RWPE1 (cell line): ENCODE measurements at places on chromosomes 4 and X.

- DNase-seq, result no peak
These were observed 59.2 kb upstream of the TMEM164 start for GRCh38 chrX:109943740-109944092.

- DNase-seq, result peak; percentile 62
These were observed 12.2 kb upstream of the TMEM128 start for GRCh38 chr4:4260185-4260751.

DNA sequence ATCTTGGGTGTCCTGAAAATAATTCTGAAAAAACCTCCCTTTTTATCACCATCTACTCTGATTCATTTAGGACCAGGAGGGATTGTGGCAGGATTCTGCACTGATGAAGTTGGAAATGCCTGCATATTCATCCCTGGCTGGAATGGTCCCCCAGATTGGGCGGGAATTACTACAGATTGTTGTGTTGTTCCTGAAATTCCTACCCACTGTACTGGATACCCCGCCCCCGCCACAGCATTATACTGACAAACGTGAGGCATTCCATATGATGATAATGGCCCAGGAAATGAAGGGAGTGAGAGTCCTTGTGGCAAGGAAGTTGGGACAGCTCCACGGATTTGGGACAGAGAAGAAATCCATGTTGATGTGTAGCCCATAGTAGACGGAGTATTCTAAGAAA lies 15.2 kb upstream of the FAM120C start:
- DNase-seq, result no peak

DNA sequence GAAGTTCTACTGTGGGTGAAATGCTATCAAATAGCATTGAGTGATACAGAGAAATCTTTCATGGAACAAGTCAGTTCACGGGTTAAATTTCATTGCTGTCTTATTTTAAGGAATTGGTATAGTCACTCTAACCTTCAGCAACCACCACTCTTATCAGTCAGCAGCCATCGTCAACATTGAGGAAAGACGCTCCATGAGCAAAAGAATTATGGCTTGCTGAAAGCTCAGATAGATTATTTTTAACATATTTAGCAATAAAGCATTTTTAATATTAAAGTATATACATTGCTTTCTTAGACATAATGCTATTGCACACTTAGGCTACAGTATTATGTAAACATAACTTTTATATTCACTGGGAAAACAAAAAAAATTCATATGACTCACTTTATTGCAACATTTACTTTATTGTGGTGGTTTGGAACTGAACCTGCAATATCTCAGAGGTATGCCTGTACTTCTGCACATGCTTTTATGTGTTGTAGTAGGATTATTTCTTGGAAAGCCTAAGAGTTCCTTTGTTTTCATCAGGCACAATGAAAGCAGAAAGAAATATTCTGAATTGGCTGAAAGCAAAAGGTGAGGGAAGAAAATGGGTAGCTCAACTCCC lies 586.7 kb downstream of the GBA3 start:
- no peak for DNase-seq

DNA sequence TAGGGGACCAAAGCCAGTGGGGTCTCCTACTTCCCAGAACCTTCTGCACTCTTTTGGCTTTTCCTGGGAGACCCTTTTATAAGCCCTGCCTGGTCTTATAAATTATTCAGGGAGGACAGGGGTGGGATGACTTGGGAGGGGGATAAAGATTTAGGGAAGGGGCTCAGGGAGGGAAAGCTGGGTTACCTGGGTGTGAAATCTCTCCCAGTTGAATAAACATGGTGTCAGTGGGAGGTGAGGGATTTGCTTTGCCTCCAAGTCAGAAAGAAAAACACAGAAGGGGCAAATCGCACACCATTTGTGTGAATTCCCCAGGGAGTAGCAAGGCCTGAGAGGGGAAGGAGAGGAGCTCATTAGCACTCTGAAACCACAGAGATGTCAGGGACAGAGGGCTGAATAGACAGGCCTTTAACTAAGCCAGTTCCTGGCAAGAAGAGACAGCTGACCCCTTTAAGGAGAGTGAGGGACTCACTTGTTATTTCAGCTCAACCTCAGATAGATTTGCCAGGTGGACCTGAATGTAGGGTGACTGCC lies at the start of gene RIPPLY1:
Gene RIPPLY1, minus strand, starts transcription at position 51 of the 534 bp plus-strand sequence. CDS start 54 bp downstream, outside the sequence.
- DNase-seq, result no peak

GRCh38 chrX:96889726-96890125 lies 6.0 kb downstream of the RPA4 start:
- no peak for DNase-seq

DNA sequence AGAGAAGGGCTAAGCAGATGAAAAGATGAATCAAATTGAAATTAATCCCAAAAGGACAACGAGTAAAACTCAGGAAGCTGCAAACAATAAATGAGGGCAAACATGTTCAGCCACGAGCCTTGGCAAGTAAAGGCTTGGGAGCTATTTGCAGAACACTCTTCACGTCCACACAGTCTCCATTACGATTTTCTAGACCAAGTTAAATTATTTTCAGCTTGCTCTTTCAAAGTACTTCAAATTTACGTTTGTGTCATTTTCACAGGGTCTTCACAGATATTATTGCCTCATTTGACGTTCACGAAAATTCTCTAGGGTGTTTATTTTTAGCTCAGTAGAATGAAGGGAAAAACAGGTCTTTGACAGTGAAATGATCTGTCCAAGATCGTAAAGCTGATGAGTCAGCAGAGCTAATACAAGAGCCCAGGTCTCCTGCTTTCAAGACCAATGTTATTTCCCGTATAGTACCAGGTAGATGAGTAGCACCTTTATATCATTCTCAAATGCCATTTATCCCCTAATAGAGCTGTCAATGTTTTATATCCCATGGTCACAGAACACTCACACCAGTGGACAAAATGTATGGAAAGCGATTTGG lies 20.9 kb downstream of the KLB start:
- DNase-seq, result peak; percentile 45

GRCh38 chrX:132426695-132427281 lies 62.0 kb downstream of the MBNL3 start:
- no peak for DNase-seq

GRCh38 chr4:174119051-174119450 lies 164.4 kb downstream of the FBXO8 start:
- peak; percentile 4 for DNase-seq

- no peak for DNase-seq
These were observed 5.0 kb downstream of the ARFIP1 start for GRCh38 chr4:152784490-152785350.

GRCh38 chr4:14807856-14808255 lies 194.4 kb upstream of the CPEB2 start:
- DNase-seq, result no peak

- DNase-seq, result no peak
These were observed 497 bp downstream of the HPGD start for GRCh38 chr4:174521800-174522182.

GRCh38 chrX:71640002-71640401 lies 21.7 kb upstream of the CXCR3 start:
- no peak for DNase-seq

DNA sequence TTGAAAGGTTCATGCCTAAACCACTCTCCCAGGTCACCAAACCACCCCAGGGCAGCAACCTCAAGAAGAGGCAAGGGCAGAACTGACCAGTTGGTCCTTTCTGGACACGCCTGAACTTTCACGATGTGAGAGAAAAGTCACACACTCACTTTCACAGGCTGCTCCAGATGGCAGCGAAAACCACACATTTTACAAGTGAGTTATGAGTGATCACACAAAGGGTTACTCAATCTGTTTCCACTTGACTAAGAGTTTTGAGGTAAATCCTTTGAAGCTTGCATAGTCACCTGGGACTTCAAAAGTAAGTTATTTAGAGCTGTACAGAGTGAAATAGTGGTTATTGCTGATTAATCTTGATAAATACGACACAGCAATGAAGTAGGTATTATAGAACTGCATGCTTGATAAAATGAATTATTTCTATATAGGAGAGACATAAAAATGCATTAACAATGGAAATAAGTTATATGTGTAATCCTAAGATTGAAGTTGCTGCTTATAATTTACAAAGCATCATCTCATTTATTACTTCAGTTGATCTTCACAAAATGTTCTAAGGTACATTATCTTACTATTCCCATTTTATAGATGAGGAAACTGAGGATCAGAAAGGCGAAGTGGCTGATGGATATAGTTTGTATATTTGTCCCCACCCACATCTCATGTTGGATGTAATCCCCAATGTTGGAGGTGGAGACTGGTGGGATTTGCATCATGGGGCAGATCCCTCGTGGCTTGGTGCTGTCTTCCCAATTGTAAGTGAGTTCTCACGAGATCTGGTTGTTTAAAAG lies 103.0 kb upstream of the KLF3 start:
- no peak for DNase-seq

GRCh38 chr4:127209580-127210095 lies 423.1 kb upstream of the INTU start:
- no peak for DNase-seq

GRCh38 chr4:15106399-15106798 lies 104.1 kb downstream of the CPEB2 start:
- DNase-seq, result no peak

- no peak for DNase-seq
These were observed 34.5 kb upstream of the SCRG1 start for GRCh38 chr4:173433447-173433846.

DNA sequence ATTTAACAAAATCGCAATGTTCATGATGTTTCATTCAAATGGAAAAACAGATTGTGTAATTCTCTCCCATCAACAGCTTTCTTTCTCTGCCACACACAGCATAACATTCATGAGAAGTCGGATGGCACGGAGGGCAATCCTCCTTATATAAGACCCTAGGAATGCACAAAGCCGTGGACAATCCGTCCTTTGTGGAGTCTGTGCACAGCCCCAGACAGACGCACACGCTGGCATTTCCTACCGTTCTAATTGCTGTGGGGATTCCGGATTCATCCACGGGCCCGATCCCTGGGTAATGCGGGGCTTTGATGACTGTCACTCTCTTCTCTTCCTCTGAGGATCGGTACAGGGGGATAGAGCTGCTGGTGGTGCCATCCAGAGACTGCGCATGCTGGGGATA lies 121.9 kb upstream of the PDLIM3 start:
- DNase-seq, result no peak

- no peak for DNase-seq
These were observed 61.5 kb downstream of the CASP3 start for GRCh38 chr4:184587701-184588100.

DNA sequence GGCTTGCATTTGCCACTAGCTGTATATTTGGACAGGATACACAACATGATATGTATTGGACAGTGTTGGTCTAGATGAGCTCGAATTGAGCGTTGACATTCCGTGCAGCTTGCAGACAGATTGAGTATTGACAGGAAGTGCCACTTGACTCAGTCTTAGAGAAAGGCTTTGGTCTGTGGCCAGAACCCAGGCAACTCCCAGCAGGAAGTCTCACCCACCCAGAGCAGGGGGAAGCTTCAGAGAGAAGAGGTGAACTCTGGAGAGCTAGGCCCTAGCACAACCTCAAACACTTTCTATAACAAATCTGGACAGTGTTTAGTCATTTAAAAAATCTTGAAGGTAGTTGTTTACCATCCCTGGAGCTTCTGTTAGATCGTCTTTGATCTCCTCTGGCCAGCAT lies 280.5 kb downstream of the FBXW7 start:
- no peak for DNase-seq

- no peak for DNase-seq
These were observed 37.0 kb downstream of the ZFX start for GRCh38 chrX:24186483-24186882.

- no peak for DNase-seq
These were observed 15.3 kb downstream of the RTL3 start for GRCh38 chrX:78643874-78644273.

DNA sequence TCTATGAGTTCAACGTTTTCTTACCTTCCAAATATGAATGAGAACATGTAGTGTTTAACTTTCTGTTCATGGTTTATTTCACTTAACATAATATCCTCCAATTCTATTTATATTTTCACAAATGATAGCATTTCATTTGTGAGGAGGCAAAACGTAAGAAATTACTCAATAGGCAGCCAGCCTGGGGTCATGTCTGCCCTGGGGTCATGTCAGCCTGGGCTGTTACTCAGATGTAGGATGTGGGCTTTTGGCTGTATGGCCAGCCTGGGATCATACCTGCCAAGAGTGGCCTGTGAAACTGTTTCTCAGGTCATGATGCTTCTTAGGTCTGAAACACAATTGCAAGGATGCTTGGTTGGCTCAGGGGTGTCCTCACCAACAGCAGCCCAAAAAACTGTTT lies 187.0 kb downstream of the FBXO8 start:
- no peak for DNase-seq

DNA sequence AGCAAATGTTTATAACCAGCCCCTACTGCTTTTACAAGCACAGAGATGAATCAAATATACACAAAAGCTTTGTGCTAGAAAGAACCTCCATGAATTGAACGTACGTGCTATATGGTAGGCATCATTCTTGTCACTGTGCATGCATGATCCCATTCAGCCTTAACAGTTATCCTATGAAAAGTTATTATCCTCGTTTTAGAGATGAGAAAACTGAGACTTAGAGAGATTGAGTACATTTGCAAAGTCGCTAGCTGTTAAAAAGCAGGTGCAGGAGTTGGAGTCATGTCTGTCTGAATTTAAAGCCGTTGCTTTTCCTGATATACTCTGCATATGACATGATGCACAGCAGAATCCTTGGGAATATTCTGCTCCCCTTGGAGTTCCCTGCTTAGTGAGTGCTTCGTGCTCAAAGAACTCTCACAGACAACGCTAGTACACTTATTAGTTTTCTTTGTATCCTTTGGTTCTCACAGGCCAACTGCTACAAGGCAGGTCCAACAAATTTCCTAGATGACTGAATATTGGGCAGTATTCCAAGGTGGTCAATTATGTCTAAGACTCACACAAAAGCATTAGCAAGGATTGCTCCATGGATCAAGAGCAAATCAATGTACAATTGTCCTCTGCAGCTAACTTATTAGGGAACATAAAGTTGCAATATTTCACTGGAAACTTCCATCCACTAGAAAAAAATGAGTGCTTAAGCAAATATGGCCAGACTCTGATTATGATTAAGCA lies 42.8 kb upstream of the TRIM2 start:
- no peak for DNase-seq

DNA sequence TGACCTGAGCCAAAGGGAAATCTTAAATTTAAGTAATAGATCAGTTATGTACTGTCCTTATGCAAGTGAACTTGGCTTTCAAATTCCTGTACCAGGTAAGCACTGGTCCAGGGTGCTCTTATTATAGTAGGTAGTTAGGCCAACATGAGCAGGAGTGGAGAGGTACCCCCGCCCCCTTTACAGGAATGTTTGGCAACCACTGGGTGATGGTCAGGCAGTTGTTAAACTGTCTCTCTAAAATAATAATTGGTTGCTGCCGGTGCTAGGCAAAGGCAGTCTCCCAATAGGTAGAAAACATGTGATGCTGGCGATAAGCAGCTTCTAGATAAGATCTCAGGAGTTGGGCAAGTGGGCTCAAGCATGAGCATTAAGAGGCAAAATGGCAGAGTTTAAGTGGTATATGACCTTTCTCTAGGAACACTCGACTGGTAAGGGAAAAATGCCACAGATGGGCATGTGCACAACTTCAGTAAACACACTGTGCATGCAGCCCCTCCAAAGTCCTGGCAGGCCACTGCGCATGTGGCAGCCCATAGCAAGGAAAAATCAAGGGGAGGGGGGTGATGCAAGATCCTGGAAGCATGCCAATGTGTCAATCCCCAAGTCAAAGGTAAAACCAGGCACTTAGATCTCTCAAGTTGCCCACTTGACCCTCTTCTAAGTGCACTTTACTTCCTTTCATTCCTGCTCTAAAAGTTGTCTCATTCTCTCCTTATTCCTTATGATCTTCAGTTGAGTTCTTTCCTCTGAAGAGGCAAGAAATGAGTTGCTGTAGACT lies 1239.7 kb downstream of the C4orf33 start:
- no peak for DNase-seq

- DNase-seq, result no peak
These were observed 51.1 kb downstream of the COL25A1 start for GRCh38 chr4:109251396-109251795.

GRCh38 chrX:17590892-17591740 lies 146.2 kb upstream of the SCML1 start:
- peak; percentile 46 for DNase-seq
